ENCODE measurements at places on chromosomes 6 and 20. TPM values are rescaled to one million over a fixed set of nuclear protein-coding genes. Genes with fewer than 3 reads are reported as not detected.

GRCh38 chr6:16334671-16335070 is 96.3 kb downstream of the GMPR start:
- no peak overlapping the region for H3K27ac ChIP-seq
- H3K4me3 ChIP-seq = no peak overlapping the region
- no peaks in the 10 kb centered on the region for H3K36me3 ChIP-seq

- DNase-seq = no peak
- H3K27me3 ChIP-seq = no peaks in the 10 kb centered on the region
- H3K36me3 ChIP-seq = no peaks in the 10 kb centered on the region
- no peak overlapping the region for H3K4me3 ChIP-seq
Measured at GRCh38 chr20:44888226-44889103, 3.0 kb downstream of the YWHAB start.

Gene CCN6
- total RNA-seq = 2.2 TPM

DNA sequence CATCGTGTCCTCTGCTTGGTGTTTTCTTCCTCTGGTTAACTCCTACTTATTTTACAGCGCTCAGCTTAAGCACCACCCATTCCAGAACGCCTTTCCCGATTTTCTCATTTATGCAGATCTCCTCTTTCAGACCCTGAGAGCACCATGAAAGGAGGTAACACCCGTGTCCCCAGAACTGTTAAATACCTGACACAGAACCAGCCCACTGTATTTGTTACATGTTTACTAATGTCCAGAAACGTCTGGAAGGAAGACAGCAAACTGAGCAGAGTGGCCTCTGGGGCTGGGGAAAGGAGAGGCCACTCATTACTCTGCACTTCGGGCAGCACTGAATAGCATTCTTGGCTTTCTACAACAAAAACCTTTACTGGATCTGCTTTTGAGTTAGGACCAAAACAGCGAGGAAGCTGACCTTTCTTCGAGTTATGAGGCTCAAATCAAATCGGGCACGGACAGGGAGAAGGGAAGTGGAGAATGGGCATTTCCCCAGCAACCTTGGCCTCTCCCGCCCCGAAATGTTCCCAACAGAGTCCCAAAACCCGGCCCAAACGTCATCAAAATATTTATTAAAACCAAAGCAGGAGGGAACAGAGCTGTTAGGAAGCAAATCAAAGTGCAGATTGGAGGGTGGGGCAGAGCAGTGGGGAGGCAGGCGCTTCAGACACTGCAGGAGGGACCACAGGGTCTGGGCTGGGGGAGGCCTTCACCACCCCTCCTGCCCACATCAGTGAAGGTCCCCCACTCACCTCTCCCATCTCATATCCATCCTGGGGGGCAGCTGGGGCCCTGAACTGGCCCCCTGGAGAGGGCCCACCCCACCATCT is 1.1 kb upstream of the NECAB3 start:
- no peaks in the 10 kb centered on the region for H3K27me3 ChIP-seq
- H3K4me1 ChIP-seq = peaks cover 43% of the 10 kb centered on the region
- peak overlapping the region; percentile 77 for H3K4me3 ChIP-seq
- DNase-seq = peak; percentile 88
- H3K36me3 ChIP-seq = no peaks in the 10 kb centered on the region

DNA sequence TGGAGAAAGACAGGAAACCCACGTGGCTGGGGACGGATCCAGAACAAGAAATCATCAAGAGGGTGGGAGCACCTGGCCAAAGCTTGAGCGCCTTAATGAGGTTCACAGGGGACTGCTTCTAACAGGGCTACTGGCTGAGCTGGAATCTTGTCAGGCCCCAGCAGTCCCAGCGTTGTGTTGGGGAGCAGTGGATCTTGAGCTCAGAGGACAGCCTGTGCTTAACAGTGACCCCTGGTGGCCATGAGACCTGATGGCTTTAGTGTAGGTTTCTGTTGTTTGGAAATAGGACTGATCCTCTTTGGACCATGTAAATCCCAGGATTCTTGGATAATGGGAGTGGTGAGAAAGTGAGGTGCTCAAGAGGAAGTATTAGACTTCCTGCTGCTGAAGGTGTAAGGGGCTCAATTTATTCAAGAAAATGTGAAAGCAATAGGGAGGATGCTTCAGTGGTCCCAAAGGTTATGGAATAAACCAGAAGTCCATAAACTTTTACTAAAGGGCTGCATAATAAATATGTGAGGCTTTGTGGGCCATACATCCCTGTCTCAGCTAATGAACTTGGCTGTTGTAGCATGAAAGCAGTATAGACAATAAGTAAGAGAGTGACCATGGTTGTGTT is 216.2 kb downstream of the NFATC2 start:
- H3K27ac ChIP-seq = no peak overlapping the region
- H3K36me3 ChIP-seq = no peaks in the 10 kb centered on the region

Gene EMILIN3
- 17.6 TPM for total RNA-seq

- no peak for DNase-seq
- no peak overlapping the region for H3K4me3 ChIP-seq
- no peaks in the 10 kb centered on the region for H3K4me1 ChIP-seq
- no peaks in the 10 kb centered on the region for H3K36me3 ChIP-seq
- H3K27me3 ChIP-seq = no peaks in the 10 kb centered on the region
Measured at GRCh38 chr6:30712441-30712945, 4.6 kb downstream of the MDC1 start.

Gene RPS18
- total RNA-seq = 4,728 TPM

Gene KATNA1
- 21.3 TPM for total RNA-seq
